Cortex of kidney (tissue), 1 donor: ENCODE measurements at places on chromosomes 7 and 10.

GRCh38 chr7:154857240-154857639 is 145.7 kb downstream of the PAXIP1 start:
- DNase-seq: no peak

- DNase-seq: no peak
Measured at GRCh38 chr10:110872145-110872983, 636 bp downstream of the PDCD4 start.

- DNase-seq: no peak
Measured at GRCh38 chr10:2476812-2477553, 590.4 kb upstream of the PFKP start.

- DNase-seq: no peak
Measured at GRCh38 chr7:55185941-55186609, 167.3 kb downstream of the EGFR start.

- no peak for DNase-seq
Measured at GRCh38 chr10:26642896-26643653, 54.4 kb upstream of the PDSS1 start.

GRCh38 chr10:74150204-74150989 is at the start of gene AP3M1:
TSS of gene AP3M1 (minus strand) at chr10:74150828. CDS start at chr10:74138379, 12,449 bp downstream.
- DNase-seq: no peak

DNA sequence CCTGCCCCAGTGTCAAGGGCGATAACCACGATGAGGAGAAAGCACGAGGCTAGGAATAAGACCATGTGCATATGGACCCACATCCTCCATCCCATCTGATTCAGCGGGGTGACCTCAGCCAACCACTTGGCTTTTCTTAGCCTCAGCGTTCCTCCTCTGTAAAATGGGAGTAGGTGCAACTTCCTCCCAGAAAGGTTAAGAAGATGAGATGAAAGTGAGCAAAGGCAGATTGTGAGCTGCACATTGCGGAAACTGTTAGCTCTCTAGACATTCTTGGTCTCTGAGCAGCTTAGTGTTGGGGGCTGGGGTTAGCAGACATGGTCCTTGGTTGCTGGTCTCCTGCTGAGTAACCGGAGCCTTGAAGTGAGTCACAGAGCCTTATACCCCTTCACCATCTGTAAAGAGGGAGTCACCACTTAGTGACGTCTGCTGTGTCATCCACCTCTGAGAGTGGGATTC is 497.3 kb upstream of the GALNT17 start:
- no peak for DNase-seq

GRCh38 chr7:131285556-131285955 is 42.1 kb upstream of the MKLN1 start:
- no peak for DNase-seq

GRCh38 chr10:18658271-18659124 is 733 bp upstream of the ARL5B start:
- DNase-seq: peak; percentile 35

DNA sequence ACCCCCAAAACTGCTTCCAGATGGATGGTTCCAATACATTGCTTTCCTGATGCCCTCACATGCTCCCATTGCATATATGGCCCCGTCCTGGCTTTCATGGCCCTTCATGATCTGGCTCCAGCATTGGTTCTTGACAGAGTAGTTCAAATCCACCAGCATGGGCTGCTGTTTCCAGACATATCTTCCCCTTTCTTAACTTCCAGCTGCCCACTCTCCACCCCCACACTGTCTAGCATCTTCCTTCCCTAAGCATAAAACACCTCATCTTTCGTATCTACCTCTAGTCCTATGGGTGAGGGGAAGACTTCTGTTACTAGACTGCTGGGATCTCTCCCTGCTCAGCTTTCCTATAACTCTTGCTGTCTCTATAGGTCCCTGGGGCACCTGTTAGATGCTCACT is 13.2 kb upstream of the GOLGA7B start:
- no peak for DNase-seq

DNA sequence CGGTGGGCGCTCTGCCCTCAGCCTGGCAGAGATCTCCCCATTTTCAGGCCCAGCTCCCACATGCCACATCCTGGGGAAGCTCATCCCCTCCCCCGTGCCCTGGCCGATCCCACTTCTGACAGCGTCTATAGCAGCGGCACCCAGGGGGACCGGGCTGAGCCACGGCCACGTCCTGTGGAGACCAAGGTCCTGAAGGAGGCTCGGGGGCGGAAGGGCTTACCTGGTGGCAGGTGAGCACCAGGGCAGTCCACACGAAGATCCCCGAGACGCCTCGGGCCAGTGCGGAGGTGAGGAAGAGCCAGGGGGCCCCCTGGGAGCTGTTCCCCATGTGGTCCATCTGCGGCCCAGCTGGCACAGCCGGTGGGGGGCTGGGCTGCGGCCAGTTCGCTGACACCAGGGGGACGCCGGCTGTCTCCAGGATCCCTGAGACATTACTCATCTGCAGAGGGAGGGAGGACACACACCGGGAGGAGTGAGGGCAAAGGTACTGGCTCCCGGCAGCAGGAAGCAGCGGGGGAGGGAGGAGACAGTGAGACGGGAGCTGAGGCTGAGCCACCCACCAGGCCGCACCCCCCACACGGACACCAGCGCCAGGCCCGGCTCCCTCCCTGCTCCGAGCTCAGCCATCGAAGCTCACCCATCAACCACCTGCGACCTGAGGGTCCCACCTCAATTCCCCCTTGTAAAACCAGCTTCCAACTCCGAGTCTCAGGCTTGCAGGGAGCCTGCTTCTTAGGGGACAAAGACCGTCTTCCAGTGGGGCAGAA is 776 bp downstream of the TMEM184A start:
- no peak for DNase-seq

- DNase-seq: no peak
Measured at GRCh38 chr10:29969255-29970011, 90.0 kb downstream of the JCAD start.

GRCh38 chr10:76946270-76946669 is 691.3 kb downstream of the KCNMA1 start:
- no peak for DNase-seq

GRCh38 chr7:130777426-130777825 is 43.4 kb upstream of the KLF14 start:
- DNase-seq: no peak

DNA sequence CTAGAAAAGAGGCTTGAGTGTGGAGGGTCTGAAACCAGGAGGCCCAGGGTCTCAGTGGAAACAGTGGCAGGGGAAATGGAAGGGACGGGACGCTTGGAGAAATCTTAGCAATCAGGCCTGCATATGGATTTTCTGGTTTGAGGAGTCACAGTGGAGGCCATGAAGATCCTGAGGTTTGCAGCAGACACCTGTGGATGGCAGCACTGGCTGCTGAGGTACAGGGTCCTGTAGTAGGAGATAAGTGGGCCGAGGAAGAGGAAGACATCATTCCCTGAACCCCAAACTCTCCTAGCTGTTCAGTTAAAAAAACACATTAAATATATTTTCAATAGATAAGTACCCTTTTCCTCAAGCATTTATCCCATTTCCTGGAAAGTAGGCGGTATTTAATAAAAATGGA is 208.8 kb upstream of the IGFBP3 start:
- no peak for DNase-seq

GRCh38 chr7:155206318-155207020 is 91.2 kb upstream of the INSIG1 start:
- no peak for DNase-seq

DNA sequence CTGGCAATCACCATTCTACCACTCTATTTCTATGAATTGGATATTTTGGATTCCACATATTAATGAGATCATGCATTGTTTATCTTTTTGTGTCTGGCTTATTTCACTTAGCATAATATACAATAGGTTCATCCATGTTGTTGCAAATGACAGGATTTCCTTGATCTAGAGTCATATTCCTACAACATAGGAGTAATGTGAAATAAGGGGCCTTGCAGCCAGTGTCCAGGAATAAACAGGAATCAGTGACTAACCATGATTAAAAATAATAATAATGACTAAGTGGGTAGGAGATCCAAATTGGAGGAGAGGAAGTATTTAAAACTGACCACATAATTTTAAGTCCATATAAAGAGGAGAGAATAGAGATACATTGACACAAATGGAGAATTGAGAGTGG is 49.9 kb downstream of the SCIN start:
- no peak for DNase-seq

DNA sequence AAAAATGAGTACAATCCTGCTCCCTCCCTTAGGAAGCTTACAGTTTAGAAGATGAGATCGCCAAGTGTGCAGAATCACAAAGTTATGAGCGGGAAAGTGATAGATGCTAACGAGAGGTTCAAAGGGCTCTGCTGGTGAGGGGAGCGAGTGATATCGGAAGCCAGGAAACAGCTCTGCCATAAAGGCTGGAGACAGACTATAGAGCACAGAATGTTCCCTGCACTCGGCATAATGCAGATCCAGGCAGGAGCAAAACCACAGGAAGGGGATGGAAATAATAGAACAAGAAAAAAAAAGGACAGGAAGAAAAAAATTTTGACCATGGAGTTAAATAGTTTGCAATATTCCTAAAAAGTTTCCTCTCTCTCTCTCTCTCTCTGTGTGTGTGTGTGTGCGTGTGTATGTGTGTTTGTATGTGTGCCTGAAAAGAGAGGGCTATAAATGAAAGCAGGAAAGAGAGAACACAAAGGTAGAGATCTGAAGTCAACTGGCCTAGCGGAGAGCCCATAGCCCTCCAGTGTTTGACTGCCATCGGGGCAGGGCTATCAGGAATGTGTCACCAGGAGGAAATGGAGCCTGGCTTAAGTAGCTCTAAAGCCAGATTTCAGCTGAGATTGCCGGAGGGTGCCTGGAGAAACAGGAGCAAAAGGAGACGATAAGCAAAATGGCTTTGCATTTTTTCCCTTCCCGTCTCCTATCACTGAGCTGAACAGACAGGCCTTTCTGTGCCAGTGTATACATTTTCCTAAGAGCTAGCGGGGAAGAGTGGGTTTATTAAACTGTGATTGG is 175.8 kb upstream of the LYZL1 start:
- no peak for DNase-seq

GRCh38 chr7:148547951-148548350 is 42.6 kb upstream of the C7orf33 start:
- no peak for DNase-seq

DNA sequence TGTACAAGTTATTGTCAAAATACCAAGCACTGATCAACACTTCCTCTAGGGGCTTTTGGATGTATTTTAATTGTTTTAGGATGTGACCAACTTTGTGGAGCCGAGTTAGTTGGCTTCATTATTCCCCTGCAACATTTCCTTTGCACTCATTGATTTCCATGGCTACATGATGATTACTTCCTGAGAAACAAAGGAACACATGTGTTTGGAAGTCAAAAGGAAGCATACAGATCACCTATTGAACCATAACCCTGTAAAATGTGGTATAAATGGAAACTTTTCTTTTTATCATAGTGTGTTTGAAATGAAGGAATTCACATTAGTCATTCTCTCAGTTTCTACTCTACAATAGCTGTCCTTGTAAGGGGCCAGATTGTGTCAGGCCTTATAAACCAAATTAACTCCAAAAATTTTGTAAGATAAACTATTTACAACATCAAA is 32.2 kb upstream of the EXOC6 start:
- no peak for DNase-seq

DNA sequence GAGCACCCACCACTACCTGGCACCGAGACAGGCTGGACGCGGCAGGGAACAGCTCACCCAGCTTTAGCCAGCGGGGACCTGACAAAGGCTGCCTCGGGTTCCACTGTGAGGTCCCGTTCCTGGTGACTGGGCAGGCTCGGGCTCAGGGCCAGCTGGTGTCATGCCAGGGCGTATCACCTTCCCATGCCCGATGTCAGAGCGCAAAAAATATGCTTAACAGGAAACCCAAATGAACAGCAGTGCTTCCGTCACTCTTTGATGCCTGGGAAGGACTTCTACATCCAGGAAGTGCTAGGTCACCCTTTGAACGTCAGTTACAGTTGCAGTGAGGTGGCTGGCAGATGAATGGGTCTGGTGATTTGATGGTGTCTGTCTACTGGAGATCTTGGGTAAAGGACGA is 106.0 kb downstream of the ADARB2 start:
- no peak for DNase-seq

GRCh38 chr7:131638641-131639430 is 82.4 kb upstream of the PODXL start:
- no peak for DNase-seq

- DNase-seq: no peak
Measured at GRCh38 chr7:98213296-98213887, 2.2 kb downstream of the BHLHA15 start.

DNA sequence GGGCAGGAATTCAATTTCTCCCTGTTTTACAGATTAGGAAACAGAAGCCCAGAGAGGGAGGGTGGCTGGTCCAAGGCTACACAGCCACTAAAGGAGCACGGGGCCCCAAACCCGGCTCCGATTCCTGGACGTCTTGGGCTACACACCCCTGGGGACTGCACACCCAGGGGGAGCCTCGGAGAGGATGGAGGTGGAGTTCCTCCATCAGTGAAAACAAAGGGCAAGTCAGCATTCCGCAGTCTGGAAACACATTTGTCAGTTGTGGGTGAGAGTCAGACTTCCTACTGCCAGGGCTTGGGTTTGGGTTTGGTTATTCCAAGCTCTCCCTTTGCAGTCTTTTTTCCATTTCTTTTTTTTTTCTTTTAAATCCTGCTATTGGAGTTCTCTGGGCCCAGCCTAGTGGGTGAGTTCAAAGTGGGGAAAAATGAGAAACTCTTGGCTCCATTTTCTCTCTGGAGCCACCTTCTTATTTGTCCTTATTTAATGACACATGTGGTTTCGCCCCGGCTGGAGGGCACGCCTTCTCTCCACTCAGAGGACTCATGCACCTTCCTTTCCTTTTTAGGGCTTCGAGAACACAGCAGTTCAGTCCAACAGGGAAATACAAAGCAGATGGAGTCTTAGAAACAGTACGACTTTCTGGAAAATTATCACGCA is 59.9 kb upstream of the AQP1 start:
- no peak for DNase-seq

DNA sequence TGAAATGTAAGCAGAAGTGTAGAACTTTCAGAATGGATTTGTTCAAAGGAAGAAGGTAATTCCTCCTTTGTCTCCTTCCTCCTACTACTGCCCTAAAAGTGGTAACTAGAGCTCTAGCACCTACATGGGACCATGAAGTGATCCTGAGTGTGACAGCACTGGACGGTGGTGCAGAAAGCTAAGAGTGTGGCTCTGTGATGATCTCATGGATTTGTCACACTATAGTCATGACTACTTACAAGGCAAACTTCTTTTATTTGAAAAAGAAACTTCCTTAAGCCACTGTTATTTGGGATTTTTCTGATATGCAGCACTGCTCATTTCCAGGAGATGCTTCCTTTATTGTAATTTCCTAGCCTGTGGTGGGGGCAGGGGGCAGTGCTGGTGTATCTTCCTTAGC is 5.8 kb upstream of the FHIP2A start:
- DNase-seq: no peak
